ENCODE measurements at places on chromosomes 12 and 14. TPM values are rescaled to one million over a fixed set of nuclear protein-coding genes. Genes with fewer than 3 reads are reported as not detected.

CCND2 gene
- 170 TPM for total RNA-seq

DNA sequence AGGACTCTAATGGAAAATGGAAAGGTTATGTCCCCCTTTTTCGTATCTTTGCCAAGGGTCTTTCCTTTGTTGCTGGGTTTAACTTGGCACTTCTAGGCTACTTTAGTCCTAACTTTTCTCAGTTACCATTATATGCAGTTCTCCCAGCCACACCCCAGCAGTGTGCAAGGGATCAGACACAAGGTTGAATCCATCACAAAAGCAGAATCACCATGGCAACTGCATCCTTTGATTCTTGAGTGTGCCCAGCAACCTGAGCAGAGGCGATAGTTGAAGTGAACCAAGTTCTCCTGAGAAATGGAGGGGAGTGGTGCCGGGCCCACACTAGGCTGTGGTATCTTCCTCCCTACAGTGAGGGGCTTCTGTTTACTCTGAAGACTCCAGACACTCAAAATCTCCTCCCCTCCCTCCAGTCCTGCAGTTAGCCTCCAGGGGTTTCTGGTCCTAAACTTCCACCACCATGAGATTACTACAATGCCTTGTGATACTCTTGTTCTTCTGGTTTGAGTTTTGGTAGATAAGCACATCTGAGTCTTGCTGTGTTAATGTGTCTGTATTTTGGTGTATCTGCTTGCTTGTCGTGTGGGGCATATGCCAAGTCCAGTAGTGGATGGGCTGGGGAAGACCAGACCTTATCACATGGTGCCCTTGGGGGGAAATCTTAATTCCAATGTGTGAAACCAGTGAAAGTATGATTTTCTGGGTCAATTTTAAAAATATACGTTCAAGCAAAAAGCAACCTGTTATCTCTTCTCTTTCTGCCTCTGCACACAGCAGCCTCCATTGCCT lies 183.9 kb downstream of the CACNA1C start:
- DNase-seq: no peak

DNA sequence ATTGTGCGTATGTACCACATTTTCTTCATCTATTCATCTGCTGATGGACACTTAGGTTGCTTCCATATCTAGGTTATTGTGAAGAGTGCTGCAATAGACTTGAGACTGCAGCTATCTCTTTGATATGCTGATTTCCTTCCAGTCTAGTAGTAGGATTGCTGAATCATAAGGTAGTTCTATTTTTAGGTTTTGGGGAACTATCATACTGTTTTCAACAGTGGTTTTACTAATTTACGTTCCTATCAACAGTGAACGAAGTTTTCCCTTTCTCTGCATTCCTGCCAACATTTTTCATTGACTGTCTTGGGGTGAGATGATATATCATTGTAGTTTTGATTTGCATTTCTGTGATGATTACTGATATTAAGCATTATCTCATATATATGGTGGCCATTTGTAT lies 482.2 kb downstream of the SLC16A7 start:
- DNase-seq: no peak

HOTAIR gene
- not detected for total RNA-seq

DNA sequence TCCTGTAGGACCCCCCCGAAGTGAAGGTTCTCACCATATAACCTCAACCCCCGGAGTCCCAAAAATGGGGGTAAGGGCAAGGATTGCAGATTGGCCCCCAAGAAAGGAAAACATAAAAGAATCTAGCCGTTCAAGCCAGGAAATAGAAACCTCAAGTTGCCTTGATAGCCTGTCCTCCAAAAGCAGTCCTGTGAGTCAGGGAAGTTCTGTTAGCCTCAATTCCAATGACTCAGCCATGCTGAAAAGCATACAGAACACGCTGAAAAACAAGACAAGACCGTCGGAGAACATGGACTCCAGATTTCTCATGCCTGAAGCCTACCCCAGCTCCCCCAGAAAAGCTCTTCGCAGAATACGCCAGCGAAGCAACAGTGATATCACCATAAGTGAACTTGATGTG lies 344.2 kb upstream of the RGS6 start:
- DNase-seq: no peak

DNA sequence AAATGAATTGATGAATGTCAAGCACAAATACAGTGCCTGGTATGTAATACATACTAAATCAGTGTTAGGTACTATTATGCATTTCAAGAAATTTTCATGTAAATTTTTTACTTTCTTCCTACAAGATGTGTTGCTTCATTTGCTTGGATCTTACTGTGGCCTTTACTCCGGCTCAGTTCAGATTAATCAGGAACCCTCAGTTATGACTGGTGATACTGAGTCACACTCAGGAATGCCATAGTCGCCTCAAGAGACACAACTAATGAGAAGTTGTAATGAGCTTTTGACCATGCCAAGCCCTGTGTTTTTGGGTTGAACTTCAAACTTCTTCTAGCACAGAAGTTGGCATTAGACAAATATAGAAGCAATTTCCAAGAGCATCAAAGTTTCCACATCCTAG lies 96.0 kb downstream of the TGFB3 start:
- DNase-seq: no peak

GRCh38 chr12:89051065-89051677 lies 301.1 kb downstream of the DUSP6 start:
- DNase-seq: no peak

GRCh38 chr12:20451761-20452160 lies 83.4 kb downstream of the PDE3A start:
- no peak for DNase-seq

PZP gene
- total RNA-seq: 0.68 TPM

ZNF385A gene
- 20.4 TPM for total RNA-seq

GRCh38 chr14:72472845-72473244 lies 421.1 kb downstream of the DPF3 start:
- no peak for DNase-seq

All from left cardiac atrium (tissue), 4 donors.